ENCODE measurements at places on chromosomes 3 and 15.

DNA sequence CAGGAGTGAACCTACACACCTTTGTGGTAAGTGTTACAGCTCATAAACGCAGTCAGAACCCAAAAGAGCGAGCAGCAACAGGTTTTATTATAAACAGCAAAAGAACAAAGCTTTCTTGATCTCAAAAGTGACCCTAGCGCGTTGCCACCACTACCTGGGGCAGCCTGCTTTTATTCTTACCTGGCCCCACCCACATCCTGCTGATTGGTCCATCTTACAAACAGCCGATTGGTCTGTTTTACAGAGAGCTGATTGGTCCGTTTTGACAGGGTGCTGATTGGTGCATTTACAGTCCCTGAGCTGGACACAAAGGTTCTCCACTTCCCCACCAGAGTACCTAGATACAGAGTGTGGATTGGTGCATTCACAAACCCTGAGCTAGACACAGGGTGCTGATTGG is 143.1 kb downstream of the ARRDC4 start:
- DNase-seq, result no peak

DNA sequence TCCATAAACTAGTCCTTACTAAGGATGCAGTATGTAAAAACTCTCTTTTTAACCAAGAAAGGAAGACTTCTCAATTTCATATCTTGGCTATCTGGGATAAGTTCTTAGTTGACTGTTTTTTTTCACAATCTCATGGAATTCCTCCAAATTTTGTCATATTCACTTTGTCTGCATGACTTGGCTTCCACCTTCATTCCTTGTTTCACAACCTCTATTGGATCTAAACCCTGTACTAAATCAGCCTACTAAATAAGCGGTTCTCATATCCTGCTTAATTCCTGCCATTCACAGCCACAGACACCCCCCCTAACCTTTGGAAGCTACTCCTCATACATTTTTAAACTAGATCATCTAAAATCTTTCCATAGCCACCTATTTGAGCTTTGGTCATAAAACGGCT is 370.6 kb upstream of the NAALADL2 start:
- no peak for DNase-seq

- DNase-seq, result no peak
Measured at GRCh38 chr3:188049606-188050530, 104.1 kb upstream of the LPP start.

- no peak for DNase-seq
Measured at GRCh38 chr3:164351131-164351530, 727.2 kb downstream of the SI start.

DNA sequence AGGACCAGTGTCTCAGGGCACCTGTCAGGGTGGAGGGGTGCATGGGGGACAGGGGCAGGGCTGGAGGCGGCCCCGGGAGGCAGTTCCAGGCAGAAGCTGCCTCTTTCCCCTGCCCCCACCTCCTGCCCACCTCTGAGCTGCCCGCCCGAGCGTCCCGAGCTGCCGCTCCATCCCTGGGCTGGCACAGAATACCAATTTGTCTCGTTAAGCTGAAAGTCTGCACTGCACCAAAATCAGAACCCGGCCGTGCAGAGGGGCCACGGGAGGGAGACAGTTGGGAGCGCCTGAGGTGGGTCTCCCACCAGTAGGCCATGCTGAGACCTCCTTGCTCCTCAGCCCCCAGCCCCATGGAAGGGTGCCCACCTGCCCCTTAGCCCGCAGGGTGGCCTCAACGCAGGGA is 1.3 kb upstream of the ATP2B2 start:
- no peak for DNase-seq

DNA sequence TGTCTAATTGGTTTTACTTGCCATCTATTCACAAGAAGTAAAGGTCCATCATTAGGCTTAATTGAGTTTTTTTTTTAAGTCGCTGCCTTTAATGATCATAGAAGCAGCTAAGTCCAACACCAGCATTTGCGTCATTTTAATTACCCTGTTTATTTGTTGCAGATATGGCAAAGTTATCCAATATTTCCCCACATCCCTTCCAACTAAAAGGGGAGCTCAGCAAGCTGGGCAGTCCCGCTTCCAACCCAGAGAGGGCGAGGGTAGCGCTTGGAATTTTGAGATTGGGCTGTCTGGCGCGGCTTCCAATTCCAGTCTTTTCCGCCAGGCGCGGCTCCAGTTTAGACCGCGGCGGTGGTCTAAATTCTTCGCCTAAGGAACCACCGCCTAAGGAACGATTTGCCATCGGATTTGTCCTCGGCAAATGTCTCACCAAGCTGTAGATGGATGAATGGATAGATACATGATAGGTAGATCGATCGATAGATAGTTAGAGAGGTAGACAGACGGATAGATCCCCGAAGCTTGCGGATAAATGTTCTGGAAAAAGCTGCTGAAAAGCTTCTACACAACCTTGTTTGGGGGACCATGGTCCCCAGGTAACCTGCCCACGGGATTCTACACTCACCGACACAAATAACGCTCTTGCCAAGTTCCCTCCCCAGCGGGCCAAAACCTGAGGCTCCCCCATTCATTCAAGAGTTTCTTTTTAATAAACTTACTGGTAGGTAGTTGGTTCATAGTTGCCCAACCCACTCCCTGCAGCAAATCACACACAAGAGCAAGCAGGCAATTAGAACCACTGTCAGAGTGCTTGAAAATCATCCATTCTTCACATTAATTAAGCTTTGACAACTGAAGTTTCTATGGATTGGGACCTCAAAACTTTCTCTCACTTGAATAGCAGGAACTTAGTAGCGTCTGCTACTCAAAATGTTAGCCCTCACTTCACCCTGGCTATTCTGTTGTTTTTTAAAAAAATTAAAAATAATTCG is 49.1 kb downstream of the ZIC4 start:
- DNase-seq, result no peak

DNA sequence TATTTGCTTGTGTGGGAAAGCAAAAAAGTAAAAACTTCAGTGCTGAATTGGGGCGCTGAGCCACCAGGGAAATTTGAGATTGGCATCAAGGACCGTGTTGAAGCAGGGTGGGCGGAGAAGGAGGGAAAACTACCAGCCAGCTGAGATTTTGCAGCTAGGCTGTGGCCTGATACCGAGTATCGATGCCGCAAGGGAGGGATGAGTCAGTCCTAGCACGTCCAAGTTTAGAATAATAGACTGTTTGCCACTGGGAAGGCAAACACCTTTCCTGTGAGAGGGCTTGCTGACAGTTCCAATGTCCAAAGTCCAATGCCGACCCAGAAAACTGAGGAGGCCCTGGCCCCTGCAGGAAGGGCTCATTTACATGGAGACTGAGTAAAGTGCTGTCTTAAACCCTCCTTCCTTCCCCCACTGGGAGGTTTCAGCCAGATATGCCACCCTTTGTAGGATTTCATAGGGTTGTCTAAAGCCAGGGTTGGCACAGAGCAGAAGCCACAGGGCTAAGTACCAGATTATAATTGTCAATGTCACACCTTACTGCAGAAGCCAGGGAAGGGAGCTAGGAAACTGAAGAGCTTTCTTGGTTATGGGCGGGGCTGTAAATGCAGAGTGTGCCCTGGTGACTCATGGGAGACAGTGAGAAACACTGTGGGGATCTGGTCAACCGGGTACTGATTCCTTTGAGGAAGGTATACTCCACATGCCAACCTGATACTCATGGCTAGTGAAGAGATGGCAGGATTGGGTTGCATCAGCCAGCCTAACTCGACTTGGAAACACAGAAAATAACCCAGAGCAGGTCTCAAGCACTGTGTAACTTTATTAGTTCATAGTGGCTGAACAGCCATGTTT is 28.4 kb upstream of the PIK3CB start:
- DNase-seq, result peak; percentile 56

GRCh38 chr3:139940622-139941021 is 5.6 kb downstream of the CLSTN2 start:
- DNase-seq, result no peak

DNA sequence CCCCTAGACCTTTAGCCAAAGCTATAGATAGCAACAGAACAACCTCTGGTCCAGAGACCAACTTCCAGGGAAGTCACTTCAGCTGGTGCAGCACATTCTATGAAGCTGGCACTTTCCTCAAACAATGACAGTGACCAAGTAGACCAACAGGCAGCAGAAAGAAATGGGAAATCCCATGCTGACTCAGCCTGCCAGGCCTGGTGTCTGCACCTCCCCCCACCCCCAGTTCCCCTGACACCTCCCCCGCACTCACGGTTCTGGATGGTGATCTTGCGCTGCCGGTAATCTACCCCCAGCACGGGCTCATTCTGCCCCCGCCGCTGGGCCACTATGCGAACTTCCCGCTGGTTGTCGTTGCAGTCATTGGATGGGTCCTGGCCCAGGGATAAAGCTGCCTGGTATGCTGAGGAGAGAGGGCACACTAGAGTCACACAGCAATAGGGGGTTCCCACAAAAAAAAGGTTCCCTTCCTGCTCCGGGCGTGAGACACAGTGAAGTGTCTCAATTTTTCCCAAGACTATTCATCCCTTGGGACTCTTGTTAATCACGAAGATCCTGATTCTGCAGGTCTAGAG is 17.0 kb downstream of the ILDR1 start:
- DNase-seq, result no peak

GRCh38 chr3:159994182-159994581 is 5.5 kb downstream of the IL12A start:
- DNase-seq, result no peak

- DNase-seq, result peak; percentile 93
Measured at GRCh38 chr15:68875377-68876116, 54.8 kb upstream of the SPESP1 start.

DNA sequence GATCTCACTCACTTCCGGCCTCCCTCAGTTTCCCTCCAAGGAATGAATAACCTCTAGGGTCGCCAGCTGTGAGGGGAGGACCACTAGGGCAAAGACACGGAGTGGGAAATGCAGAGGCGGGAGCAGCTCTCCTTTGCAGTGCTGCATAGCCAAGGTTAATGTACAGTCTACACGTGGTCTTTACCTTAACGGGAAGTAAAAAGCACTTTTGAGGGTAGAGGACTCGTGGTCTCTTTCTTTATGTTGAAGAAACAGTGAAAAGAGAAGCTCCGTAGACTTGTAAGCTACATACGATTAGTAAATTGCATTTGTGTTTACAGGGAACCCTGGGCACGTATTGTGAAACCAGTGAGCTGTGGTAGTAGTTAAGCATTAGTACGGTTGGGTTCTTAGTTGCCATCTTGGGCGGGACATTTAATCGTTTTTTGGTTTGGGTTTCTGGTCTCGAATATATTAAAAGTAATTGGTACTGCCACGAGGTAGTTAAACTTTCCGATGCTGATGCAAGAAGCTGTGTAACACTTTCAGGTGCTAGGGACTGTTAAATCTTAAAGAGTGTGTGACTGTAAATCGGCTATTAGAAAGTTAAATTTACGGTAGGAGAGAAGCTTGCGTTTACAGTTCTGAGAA is 828 bp downstream of the U2SURP start:
- no peak for DNase-seq

DNA sequence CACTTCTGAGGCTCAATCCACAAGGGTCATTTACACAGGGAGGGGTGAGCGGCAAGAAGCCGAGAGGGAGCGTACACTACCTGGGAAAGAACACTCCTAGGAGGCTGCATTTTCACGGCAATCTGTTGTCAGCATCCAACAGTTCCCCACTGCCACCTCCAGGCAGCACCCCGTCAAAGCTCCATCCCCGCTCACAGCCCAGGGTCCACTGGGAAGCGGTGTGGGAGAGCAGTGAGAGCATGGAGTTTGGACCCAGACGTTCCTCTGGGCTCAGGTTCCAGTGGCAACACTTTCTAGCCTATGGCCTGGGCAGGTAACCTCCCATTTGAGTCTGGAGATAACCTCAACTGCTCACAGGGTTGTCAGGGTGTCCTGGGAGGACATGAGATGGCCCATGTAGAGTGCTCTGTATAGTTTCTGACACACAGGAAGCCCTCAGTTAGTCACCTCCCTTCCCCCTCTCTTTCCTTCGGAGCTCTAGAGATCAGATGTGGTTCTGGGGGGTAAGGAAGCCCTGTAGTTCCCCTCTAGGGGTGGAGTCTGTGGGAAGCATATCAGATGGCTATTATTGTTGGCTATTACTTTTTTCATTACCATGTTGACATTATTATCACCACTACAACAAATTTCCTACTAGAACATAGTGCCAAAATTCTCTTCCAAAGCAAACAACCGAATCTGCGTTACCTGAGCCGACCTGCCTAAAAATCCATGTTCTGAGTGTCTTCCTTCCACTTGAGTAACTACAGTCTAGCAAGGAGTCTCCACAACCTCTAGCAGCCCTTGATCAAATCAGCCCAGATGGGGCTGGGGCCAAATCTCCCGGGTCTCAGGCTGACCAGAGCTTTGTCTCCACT is 29.1 kb downstream of the RUVBL1 start:
- no peak for DNase-seq

DNA sequence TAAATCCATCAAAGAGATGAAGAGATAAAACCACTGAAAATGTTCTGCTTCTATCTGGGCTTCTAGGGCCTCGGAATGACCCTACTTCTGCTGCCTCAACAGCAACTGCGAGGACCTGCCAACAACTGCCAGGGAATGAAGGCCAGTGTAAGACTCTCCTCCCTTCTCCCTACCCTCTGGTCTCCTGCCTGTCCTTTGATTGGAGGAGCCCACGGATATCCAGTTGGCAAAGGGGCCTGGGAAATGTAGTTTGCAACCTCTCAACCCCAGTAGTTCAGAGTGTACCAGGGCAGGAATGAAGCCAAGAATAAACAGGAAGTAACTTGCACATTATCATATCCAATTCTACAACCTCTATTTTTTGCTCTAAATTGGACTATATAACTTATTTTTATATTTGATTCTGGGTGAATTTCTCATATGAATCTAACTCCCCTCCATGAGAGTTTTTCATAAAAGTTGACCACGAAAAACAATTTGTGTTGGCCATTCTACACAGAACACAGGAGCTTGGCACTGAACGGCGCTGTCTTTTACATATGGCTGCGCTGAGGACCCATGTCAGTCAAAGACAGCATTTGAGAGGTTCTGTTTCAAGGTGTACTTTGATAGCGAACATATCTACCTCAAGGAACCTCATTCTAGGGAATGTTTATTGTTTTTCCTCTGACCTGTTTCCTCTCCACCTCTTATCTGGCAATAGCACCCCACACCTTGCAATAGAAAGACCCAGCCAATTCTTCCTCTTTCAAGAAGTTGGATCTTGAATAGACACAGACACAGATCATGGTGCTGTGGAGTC is 91.1 kb upstream of the RNF7 start:
- DNase-seq, result peak; percentile 54

GRCh38 chr3:124118397-124118796 is 126.5 kb upstream of the ROPN1 start:
- no peak for DNase-seq

- no peak for DNase-seq
Measured at GRCh38 chr15:77384589-77385359, 35.1 kb downstream of the PEAK1 start.

DNA sequence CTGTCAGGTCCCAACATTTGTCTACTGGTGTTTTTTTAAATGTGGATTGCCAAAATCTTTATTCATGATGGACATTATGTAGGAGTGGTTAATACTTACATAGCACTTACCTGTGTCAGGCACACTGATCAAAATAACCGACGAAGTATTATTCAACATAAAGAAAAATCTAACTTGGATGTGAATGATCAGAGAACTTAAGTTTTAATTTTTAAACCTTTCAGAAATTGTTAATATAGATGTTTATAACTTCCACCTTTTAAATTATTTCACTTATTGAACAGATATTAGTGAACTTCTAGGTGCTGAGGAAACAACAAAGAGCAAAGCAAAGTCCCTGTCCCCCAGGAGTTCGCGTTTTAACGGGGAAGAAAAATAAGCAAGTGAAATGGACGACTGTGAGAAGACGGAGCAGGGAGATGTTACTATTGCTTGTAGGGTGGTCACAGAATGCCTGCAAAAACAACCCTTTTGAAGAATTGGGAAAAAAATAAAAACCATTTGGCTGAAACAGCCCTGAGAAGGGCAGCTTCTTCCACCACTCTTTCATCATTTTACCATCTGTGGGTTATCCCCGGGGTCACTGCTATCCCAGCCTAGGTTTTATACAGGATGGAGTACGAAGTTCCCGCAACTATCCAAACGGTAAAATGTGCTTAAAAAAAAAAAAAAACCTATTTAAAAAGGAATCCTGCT is 915 bp upstream of the APH1B start:
- DNase-seq, result no peak
